ENCODE measurements at places on chromosomes 5 and 9.

- no peak for DNase-seq
Measured at GRCh38 chr5:94469894-94470329, 148.5 kb downstream of the KIAA0825 start.

GRCh38 chr5:179165421-179166170, 105.4 kb downstream of the ZNF354C start:
- no peak for DNase-seq

DNA sequence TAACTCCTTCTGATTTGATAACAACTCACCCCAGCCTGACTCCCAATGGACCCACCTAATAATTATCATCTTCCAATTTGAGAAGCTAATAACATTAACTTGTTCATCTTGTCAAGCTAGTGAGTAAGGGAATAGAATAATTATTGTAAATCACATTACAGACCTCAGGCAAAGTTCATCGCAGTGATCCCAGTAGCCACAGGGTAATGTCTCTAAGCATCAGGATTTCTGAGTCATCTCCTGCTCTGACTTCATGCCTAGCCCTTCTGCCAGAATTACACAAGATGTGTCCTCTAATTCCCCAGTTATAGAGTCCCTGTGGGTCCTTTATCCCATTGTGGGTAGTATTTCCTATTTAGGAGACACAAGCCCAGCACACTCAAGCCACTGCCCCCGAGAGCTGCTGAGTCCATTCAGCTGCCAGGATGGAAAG, 365.7 kb downstream of the DEPDC1B start:
- no peak for DNase-seq

GRCh38 chr5:171692107-171692506, 93.5 kb upstream of the SMIM23 start:
- DNase-seq: no peak

GRCh38 chr5:5497152-5497788, 74.8 kb downstream of the ICE1 start:
- peak; percentile 85 for DNase-seq
